ENCODE measurements at places on chromosomes 12 and 14.

- no peak for DNase-seq
Measured at GRCh38 chr14:82421286-82421685, 887.6 kb upstream of the SEL1L start.

DNA sequence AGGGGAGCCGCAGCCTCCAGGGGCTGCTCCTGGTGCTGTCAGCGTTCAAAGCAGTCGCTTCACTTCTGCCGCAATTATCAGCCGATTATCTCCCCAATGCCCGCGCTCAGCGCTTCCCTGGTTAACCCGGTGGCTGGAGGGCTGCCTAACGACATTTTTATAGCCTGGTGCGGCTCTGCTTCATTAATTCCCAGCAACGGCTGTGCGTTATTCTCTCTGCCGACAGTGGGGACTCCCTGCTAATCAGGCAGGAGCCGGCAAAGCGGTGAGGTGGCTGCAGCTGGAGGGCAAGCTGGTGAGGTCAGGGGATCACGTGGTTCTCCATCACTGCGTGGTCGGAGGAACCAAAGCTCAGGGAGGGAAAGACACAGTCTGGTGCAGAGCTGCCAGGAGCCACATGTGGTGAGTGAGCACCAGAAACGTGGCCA, 62.9 kb downstream of the GLRX5 start:
- peak; percentile 83 for DNase-seq

DNA sequence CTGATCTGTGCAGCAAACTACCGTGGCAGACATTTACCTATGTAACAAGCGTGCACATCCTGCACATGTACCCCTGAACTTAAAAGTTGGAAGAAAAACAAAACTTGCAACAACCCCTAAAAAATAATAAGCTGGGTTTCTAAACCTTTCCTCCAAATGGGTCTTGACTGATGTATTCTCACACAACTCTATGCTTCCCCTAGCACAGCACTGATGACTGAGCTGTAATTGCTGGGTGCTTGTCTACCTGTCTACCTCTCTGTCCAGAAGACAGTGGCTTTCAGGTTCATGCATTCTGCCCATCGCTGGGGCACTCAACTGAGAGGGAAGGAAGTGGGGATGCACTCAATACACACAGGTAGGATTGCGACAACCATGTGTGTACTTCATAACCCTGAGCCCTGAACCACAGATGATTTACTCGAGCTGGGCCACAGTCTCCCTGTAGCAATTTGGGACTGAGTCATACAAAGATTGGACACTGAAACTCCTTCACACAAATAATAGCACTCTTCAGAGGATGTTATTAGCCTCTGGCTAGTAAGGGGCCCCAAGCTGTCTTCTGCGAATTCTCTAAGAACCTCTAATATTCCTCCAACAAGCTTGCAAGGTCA, 44.8 kb upstream of the TMPO start:
- no peak for DNase-seq

- no peak for DNase-seq
Measured at GRCh38 chr12:78540606-78541336, 323.8 kb upstream of the SYT1 start.

- no peak for DNase-seq
Measured at GRCh38 chr12:81080431-81080983, 2.6 kb downstream of the ACSS3 start.

GRCh38 chr12:14612898-14613445, 45.3 kb upstream of the PLBD1 start:
- no peak for DNase-seq

DNA sequence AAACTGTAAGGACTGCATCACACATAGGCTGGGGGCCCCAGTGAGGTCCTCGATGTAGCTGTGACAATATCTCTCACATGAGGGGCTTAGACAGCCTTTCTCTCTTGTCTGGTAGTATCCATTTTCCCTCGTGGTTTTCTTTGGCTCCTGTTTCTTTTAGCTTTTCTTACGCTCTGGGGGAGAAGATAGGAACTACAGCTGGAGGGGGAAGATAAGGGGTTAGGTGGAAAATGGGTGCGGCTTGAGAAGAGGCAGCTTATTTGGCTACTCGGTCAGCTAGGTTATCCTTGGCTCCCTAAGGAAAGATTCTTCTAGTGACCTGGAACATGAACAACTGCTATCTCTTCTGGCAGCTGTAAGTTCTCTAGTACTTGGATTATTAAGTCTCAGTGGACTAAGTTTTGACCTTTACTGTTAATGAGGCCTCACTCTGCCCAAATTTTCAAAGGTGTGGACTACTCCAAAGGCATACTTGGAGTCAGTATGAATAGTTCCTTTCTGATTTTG, 28.7 kb upstream of the CPNE8 start:
- no peak for DNase-seq

GRCh38 chr12:6026998-6027397, 81.9 kb upstream of the ANO2 start:
- DNase-seq: peak; percentile 8

- no peak for DNase-seq
Measured at GRCh38 chr14:41222581-41222980, 384.1 kb upstream of the LRFN5 start.

- DNase-seq: no peak
Measured at GRCh38 chr12:122067966-122068365, 10.6 kb upstream of the MLXIP start.

GRCh38 chr12:88662093-88662492, 81.8 kb upstream of the KITLG start:
- no peak for DNase-seq

DNA sequence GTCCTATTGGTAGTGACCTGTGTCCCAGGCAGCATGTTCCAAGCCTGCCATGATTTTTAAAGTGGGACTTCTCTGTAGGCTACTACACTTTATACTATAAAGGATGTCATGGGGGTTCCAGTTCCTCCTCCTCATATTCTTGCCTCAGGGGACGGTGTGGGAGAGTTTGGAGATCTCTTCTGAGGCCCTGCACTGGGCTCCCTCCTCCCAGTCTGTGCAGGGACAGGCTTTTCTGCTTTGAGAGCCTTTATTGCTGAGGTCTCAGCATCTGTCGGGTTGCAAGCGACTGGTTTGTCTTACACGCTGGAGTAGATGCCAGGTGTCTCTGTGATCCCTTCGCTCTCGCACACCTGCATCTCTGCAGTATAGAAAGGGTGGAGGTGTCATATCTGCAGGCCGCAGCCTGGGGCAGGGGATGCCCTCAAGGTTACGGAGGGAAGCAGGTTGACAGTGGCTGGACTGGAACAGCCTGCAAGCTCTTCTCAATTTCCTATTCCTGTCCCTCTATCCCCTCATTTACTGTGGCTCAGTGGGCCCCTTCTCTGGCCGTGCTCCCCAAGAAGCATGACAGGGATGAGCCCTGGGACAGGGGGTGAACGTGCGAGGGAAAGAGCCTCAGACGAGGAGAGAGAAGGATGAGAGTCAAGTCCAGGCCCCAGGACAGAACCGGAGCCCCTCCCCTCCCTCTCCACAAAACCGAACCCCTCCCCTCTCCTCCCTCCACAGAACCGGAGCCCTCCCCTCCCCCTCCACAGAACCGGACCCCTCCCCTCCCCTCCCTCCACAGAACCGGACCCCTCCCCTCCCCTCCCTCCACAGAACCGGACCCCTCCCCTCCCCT, 51.3 kb downstream of the SLC6A12 start:
- DNase-seq: peak; percentile 79

- DNase-seq: no peak
Measured at GRCh38 chr12:25493682-25494081, 59.4 kb downstream of the LMNTD1 start.

GRCh38 chr12:69026336-69026735, 93.4 kb upstream of the CPM start:
- DNase-seq: no peak

GRCh38 chr12:79206871-79207270, 342.3 kb downstream of the SYT1 start:
- DNase-seq: no peak

DNA sequence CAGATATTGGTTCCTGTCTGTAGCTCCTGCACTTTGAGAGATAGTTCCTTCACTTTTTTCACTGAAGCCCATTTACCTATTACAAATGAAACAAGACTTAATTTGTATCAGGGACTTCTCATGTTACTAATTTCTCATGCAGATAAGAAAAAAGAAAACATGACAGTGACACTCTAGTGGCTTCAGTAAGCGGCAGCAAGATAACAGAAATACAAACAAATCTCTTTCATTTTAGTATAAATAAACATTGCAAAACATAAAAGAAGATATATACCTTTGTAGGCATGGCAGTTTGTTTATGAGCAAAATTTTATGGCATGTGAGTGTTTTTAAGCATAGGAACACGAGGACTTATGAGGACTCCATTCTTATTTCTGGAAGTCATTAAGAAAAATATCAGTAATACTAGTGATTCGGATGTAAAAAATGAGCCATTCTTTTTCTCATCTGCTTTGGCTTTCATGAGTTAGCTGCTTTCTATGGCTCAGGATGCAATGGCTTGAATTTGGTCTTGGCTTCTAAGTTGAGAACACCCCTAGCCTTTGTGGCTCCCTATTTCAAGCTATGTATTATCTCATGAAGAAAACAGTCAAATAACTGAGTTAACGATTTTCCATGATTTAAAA, 310.1 kb upstream of the RGS6 start:
- no peak for DNase-seq

- no peak for DNase-seq
Measured at GRCh38 chr14:89093083-89093730, 268.8 kb downstream of the TTC8 start.

DNA sequence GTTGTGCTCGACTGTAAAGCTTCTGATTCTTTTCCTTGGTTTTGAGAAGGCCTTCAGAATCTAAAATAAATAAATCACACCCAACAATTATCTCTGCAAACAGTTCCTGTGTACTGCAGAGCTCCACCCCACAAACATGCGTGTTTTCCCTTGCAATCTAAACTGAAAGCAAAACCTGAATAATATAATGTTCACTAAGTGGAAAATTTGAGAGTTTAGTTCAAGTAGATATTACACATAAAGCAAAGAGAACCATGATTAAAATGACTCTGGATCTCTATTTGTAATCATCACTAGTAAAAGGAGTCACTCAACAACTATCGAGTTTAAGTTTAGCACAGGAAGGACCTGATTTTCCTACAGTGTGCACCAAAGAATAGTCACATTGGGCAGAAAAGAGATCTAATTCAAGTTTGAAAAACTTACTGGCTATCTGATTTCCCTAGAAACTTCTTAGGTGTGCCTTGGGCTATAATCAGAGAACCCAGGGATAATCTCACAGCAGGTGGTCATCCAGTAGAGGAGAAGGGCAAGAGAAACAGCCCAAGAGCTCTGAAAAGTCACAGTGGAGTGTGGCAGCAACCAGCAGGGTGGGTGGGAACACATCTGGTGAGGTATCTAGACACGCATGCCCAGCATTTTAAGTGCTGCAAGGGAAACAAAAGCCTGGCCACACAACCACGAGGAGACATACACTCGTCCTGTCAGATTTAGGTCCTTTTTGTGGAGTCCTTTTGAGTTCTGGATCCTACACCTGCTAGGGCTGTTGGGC, 25.4 kb downstream of the ATG14 start:
- DNase-seq: no peak

- DNase-seq: peak; percentile 22
Measured at GRCh38 chr14:95833429-95833828, 43.2 kb upstream of the TUNAR start.

GRCh38 chr12:48947727-48948126, 9.6 kb downstream of the ARF3 start:
- DNase-seq: no peak

GRCh38 chr14:104940526-104941150, 16.0 kb downstream of the PLD4 start:
- DNase-seq: no peak
